AG09309 (cell line): ENCODE measurements at places on chromosomes 2 and 18.

DNA sequence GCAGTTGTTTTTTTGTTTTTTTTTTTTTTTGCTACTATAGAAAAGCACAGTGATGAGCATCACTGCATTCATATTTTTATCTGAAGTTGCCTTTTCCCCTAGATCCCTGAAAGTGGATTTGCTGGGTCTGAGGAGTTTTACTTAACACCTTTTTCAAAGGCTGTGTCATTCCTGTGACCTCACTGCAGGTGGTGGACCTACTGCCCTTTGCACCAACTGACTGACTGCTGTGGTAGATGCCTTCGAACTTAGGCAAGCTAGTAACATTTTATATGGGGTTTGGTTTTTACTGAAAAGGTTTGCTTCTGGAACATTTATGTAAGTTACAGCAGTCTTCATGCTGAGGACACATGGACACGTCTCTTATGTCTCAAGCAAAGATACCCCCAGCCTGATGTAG is 36.2 kb downstream of the SPTBN1 start:
- no peak for DNase-seq

GRCh38 chr2:12005886-12006681 is 259.7 kb downstream of the LPIN1 start:
- DNase-seq = no peak

DNA sequence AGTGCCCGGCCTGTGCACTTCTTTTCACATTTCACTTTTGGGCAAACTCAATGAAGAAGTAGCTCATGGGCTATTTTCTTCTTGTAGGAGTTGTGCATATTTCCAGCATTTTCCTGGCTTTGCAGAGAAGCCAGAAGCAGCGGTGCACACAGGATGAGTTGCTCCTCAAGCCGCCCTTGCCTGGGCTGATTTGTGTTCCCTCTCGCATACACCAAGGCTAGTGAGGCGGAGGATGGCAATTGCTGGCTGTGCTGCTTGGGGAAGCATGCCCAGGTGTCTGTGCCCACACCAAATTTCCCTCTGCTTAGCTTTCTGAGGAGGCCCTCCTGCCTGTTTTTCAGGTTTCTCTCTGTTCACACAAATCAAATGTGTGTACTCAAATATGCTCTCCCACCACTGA is 85.4 kb upstream of the TMEM200C start:
- DNase-seq = no peak

DNA sequence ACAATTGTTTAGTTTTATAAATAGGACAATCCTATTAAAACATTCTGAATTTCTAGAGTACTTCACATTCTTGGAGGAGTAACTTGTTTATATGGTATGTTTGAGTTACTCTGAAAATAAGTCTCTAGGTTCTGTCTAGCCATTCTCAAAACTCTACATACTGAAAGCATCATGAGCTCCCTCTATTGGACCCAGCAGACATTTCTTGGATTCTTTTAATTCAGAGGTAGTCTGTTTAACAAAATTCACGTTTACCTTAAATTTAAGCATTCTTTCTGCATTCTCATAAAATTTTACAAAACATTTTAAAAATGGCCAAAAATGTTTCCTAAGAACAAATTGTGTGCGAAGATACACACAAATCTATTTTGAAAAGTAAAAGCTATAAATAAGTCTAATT is 15.3 kb downstream of the SP9 start:
- DNase-seq = no peak

DNA sequence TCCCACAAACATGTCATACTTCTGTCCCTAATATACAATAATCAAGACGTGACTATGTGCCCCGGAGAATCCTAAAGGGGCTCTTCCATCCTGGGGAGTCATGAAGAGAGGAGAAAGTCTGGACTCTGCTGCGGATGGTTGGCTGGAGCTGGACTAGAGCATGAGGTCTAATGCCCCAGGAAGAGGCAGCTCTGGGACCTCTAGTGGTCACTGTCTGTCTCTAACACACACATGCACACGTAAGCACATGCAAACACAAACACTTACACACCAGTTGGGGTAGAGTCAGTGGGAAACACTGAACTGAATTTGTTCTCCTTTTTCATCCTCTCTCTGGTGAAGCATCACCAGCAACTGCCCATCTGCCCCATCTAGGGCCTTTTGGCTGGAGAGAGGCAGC is 271.6 kb downstream of the TDRD15 start:
- no peak for DNase-seq

GRCh38 chr18:4544142-4544541 is 89.0 kb upstream of the DLGAP1 start:
- no peak for DNase-seq

GRCh38 chr18:35174093-35174731 is 66.6 kb upstream of the ZNF397 start:
- DNase-seq = no peak

- no peak for DNase-seq
These were observed 123.6 kb upstream of the CYP26B1 start for GRCh38 chr2:72271276-72271614.

GRCh38 chr2:157644776-157645175 is 16.1 kb upstream of the ACVR1C start:
- DNase-seq = no peak

- DNase-seq = no peak
These were observed 391.6 kb downstream of the ADCYAP1 start for GRCh38 chr18:1296237-1296636.

DNA sequence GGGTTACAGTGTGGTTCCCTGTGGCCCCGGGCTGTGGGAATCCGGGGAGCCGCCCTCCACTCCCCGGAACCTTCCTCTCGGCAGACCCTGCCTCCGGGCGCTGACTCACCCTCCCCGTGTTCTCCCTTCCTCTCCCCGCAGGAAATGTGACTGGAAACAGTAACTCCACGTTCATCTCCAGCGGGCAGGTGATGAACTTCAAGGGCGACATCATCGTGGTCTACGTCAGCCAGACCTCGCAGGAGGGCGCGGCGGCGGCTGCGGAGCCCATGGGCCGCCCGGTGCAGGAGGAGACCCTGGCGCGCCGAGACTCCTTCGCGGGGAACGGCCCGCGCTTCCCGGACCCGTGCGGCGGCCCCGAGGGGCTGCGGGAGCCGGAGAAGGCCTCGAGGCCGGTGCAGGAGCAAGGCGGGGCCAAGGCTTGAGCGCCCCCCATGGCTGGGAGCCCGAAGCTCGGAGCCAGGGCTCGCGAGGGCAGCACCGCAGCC is 59.5 kb downstream of the TNFRSF11A start:
- DNase-seq = no peak

GRCh38 chr2:177270531-177270930 is 6.0 kb upstream of the NFE2L2 start:
- DNase-seq = no peak
